ENCODE measurements at places on chromosomes 12 and 14. TPM values are rescaled to one million over a fixed set of nuclear protein-coding genes. Genes with fewer than 3 reads are reported as not detected.

DNA sequence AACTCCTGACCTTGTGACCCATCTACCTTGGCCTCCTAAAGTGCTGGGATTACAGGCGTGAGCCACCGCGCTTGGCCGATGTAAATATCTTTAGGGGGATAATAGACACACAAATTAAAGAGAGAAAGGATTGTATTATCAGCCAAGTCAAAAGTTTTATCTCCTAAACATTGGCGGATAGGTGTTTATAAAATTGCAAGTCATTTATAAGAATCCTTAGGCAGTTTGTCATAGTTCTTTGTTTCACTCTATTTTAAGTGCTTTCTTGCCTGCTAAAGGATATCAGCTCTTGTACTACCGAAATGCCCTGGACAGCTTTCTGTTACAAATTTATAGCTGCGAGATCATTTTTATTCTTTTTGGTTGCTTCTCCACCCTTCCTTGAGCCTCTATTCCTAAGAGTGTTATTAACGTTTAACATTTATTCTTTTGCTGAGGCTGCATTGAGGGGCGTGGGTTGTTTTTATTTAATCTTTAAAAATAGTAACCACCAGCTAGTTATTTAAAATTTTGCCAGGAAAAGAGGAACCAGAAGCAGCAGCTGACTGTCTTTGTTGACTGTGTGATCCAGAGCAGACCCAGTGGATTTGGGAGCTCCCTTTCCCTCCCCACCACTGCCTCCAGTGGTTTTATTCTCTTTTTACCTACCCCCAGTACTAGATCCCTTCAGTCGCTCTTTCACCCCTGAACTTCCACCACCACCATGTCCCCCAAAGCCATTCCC is 106.4 kb downstream of the DIP2B start:
- no peak overlapping the region for H3K4me3 ChIP-seq
- H3K27me3 ChIP-seq = no peaks in the 10 kb centered on the region
- H3K36me3 ChIP-seq = peaks cover 12% of the 10 kb centered on the region
- H3K4me1 ChIP-seq = peaks cover 7% of the 10 kb centered on the region
- DNase-seq = no peak

GRCh38 chr14:20734430-20734806 is 11.3 kb upstream of the EDDM3A start:
- no peaks in the 10 kb centered on the region for H3K36me3 ChIP-seq
- no peak overlapping the region for H3K4me3 ChIP-seq
- no peaks in the 10 kb centered on the region for H3K4me1 ChIP-seq
- DNase-seq = no peak
- no peaks in the 10 kb centered on the region for H3K27me3 ChIP-seq
- no peak overlapping the region for H3K27ac ChIP-seq

DNA sequence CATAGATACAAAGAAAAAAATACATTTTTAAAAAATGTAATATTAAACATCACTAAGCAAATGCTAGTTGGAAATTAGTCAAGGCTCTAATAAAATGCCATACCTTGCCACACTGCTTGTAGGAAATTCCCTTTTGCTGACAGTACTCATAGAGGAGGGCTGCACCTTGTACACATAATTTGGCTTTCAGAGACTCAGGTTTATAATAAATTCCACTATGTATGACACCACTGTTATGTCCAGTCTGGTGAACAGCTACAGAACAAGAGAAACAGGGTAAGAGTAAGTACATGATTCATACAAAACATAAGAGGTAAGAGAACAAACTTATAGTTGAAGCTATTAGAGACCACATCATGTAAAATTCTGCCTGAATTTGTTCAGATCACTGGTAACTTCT is 10.1 kb downstream of the L2HGDH start:
- peaks cover 9% of the 10 kb centered on the region for H3K4me1 ChIP-seq
- no peak overlapping the region for H3K27ac ChIP-seq
- no peaks in the 10 kb centered on the region for H3K27me3 ChIP-seq
- DNase-seq = no peak
- peaks cover 35% of the 10 kb centered on the region for H3K36me3 ChIP-seq

GRCh38 chr12:29008786-29009185 is 140.3 kb upstream of the FAR2 start:
- H3K27ac ChIP-seq = no peak overlapping the region
- no peaks in the 10 kb centered on the region for H3K36me3 ChIP-seq
- DNase-seq = no peak
- H3K27me3 ChIP-seq = peaks cover 4% of the 10 kb centered on the region
- H3K4me3 ChIP-seq = no peak overlapping the region

DNA sequence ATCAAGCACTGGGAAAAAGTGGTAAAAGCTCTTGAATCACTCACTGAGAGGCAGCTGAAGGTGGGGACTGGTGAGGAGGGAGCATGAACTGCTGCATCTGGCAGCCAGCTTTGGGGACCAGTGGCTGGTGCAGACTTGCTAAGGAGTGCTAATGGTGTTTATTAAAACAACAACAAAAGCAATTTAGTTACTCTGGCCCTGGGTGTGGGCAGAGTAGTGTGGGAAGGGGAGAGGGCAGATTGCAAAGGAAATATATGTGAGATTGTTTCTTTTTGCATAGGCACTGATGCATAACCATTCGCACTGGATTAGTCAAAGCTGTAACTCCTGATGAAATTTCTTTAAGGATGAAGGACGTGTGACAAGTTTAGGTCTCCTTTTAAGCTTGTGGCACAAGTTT is 8.1 kb downstream of the TXNRD1 start:
- DNase-seq = no peak
- H3K4me1 ChIP-seq = peaks cover 26% of the 10 kb centered on the region
- H3K4me3 ChIP-seq = no peak overlapping the region
- no peaks in the 10 kb centered on the region for H3K36me3 ChIP-seq
- no peak overlapping the region for H3K27ac ChIP-seq

DNA sequence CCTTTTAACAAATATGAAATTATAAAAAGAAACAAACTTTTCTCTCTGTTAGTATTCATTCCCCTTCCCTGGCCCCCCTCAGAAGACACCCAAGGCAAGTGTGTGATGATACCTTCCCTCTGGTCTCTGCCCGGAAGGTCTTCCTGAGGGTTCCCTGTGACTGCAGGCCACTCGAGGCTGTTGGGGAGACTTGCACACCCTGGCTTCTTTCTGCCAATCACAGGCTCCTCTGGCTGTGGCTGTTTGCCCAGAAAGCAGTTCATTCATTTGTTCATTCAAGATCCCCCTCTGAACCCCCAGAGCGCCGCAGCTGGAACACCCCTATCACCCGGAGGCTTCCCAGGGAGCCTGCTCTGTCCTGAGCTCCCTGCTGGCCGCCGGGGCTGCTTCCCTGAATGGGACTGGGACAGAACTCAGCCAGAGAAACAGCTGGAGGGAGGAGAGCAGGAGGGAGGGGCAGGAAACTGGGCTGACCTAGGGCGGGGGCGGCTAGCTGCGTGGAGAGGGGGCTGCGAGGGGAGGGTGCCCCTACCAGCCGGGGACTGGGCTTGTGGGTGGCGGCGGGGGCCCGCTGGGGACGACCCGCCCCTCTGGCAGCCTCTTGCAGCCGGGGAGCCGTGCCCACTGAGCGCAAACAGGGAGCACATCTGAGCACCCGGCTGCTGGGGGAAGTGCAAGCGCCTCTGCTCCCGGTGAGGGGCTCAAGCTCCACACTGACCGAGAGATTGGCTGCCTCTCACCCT is at the start of gene CMKLR1:
Gene CMKLR1 (minus strand): TSS at position 397 of the 743 bp plus-strand sequence. CDS start 45,720 bp downstream, outside the sequence.
- no peak within 1 kb of the TSS for H3K27ac ChIP-seq
- H3K4me1 ChIP-seq = peaks cover 6% of the 10 kb centered on the region
- H3K27me3 ChIP-seq = peaks cover 25% of the 10 kb centered on the region
- H3K4me3 ChIP-seq = no peak within 1 kb of the TSS
- no peak for DNase-seq

DNA sequence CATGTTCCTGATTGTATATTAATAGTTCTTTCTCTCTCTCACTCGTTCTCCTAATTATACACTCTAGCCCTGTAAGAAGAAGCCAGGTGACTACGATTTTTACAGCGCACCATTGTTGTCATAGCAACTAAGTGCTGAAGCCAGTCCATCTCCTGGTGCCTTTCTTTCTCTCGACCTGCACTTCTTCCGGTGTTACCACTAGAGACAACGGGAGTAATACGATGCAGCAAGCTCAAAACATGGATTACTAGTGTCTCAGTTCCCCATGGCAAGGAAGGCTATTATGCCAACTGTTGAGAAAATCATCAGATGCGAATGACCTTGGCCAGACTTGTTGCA is 40.8 kb upstream of the DCD start:
- no peaks in the 10 kb centered on the region for H3K4me1 ChIP-seq
- peaks cover 38% of the 10 kb centered on the region for H3K27me3 ChIP-seq
- no peak overlapping the region for H3K4me3 ChIP-seq
- H3K36me3 ChIP-seq = no peaks in the 10 kb centered on the region
- H3K27ac ChIP-seq = no peak overlapping the region
- DNase-seq = peak; percentile 36

CCDC197 gene
- total RNA-seq = not detected
